ENCODE measurements at places on chromosomes 3 and 15.
A peak's percentile ranks its signal among the peaks of the same experiment; 100 is the strongest.

DNA sequence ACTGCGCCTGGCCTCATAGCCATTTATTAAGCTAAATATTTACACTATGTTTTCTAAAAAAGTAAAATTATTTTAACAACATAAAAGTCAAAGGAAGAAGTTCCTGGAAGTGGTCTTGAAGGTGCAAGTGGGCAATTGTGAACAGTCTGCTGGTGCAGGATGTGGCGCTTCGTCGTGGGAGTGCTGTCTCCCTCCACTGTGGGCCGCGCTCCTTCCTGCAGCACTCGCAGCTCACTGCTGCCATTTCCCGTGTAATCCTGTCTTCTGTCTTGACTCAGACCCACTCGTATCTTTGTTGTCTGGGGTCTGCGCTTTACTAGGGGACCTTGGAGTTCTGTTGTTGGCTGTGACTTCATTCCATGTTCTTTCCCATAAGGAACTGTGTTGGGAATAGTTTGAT, 56.3 kb downstream of the APBA2 start:
- DNase-seq = no peak

- peak; percentile 47 for DNase-seq
Measured at GRCh38 chr3:192494174-192494573, 233.2 kb downstream of the FGF12 start.

DNA sequence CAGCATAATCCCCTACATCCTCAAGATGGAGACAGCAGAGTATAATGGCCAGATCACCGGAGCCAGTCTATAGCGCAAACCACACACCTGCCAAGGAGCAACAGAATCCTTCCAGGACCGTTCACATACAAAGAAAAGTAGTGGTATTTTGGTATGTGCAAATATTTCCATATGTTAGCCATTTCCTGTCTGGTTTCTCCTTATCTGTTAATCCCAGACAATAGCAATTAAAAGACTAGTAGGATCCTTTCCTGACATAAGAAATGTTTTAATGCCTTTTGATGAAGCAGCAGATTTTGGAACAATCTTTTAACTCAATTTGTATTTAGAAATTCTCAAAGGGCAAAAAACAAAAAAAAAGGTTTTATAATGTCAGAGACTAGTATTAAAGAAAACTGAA, 22.2 kb downstream of the MRPS25 start:
- DNase-seq = no peak

- DNase-seq = no peak
Measured at GRCh38 chr3:81581966-81582599, 179.4 kb downstream of the GBE1 start.

GRCh38 chr3:82001276-82001923, 240.0 kb upstream of the GBE1 start:
- no peak for DNase-seq

GRCh38 chr15:41819455-41820050, 8.3 kb upstream of the JMJD7 start:
- no peak for DNase-seq

- DNase-seq = no peak
Measured at GRCh38 chr15:68783226-68784058, 37.3 kb downstream of the ANP32A start.

DNA sequence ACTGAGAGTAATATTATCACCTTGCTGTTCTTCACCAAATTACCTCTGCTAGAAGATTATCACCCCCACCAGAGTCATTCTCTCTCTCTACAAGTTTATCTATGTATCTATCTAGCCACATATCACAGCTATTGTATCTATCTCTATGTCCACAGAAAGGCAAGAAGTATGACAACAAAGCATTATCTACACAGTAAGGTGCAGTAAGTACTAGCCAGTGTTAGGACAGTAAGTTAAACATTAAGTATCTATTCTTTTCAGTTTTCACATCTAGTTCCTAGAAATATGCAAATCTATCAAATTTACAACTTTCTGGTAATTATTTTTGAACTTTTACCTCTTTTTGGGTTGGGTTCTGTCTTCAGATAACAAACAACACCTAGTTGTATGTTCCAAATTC, 26.5 kb upstream of the XXYLT1 start:
- no peak for DNase-seq

DNA sequence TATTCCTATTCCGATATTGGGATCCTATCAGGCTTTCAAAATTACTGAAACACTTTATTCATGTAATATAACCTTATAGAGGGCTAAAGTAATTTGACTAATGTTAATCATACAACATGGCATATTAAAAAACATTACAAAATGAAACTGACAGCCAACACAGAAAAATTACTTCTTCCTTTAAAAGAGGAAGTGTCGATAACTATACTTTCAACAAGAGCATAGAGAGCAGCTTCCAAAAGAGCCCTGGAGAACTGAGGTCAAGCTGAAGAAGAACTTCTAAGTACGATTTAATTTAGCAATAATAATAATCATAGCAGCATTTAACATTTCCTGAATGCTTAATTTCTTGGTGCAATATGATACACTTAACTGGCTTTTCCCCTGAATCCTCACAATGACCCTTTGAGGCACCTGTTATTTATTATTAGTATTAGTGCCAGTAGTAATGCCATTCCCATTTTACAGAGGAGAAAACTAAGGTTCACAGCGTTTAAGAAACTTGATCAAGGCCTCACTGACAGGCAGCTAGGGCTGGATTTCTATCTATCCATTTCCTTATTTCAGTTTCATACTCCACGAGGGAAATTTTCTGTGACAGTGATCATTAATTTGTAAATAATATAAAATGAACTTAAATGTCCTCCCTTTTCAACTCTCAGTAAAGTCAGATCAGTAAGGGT, 181.6 kb downstream of the CFAP20DC start:
- no peak for DNase-seq

GRCh38 chr3:70742081-70742480, 429.6 kb upstream of the MDFIC2 start:
- no peak for DNase-seq

DNA sequence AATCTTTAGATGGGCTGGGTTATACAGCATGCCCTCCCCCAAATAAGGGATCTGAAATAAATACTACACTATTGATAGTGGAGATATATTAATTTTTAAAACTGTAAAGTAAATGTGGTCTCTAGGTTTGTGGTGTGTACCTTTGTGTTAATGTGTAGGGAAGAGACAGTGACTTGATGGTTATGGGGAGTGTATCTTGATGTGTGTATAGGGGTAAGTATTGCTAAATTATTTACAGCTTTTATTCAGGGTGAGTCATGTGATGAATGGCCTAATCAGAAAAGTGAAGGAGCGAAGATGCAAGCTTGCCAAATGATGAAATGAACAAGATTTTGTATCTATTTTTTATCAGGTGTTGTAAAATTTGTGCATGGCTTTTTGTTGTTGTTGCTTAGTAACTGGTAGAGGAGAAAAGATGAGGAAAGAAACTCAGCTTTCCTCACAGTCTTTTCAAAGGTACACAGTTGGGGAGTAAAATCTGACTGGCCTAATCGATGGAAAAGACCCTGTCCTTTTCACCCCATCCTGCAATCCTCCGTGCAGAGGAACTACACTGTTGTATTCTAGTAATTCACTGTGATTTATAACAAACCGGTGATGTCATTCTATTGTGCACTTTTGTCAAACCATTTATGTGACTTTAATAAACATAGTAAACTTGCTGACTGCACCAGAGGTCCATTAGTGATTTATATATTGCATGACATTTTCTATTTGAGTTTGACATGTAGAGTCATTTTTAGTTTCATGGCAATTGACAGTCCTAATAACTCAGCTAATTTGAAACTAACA, 17.7 kb downstream of the FEM1B start:
- no peak for DNase-seq

DNA sequence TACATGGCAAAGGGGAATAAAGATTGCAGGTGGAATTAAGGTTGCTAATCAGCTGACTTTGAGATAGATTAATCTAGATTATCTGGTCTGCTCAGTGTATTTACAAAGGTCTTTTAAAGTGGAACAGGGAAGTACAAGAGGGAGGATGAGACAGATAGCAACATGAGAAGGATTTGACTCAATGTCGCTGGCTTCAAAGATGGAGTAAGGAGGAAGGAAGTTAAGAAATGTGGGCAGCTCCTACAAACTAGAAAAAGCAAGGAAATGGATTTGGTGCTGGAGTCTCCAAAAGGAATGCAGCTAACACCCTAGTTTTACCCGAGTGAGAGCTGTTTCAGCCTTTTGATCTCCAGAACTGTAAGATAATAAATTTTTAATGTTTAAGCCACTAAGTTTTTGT, 180.7 kb upstream of the TTC14 start:
- DNase-seq = no peak

GRCh38 chr15:61661791-61662190, 398.5 kb downstream of the VPS13C start:
- DNase-seq = no peak

GRCh38 chr15:94174399-94174802, 57.0 kb upstream of the MCTP2 start:
- DNase-seq = no peak

- DNase-seq = no peak
Measured at GRCh38 chr3:42012935-42013690, 51.2 kb upstream of the ULK4 start.

DNA sequence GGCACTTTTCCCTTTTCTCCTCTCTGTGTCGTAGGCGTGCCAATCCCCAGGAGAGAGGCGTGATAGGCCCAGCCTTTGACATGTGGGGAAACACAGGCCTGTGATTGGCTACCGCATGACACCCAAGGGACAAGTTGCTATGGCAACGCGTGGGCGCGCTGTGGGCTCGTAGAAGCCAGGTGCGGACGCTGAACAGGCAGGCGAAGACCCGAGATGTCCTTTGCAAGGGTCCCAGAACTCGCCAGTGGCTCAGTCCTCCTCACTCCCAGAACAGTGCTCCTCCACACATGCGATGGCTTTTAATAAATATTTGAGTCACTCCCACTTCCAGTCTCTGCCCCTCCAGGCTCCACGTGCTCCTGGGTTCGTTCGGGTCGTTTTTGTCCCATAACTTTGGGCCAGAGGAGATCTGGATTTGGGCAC, 4.2 kb downstream of the SLC51B start:
- DNase-seq = peak; percentile 73

GRCh38 chr3:11898611-11899325, 52.1 kb upstream of the TAMM41 start:
- no peak for DNase-seq

DNA sequence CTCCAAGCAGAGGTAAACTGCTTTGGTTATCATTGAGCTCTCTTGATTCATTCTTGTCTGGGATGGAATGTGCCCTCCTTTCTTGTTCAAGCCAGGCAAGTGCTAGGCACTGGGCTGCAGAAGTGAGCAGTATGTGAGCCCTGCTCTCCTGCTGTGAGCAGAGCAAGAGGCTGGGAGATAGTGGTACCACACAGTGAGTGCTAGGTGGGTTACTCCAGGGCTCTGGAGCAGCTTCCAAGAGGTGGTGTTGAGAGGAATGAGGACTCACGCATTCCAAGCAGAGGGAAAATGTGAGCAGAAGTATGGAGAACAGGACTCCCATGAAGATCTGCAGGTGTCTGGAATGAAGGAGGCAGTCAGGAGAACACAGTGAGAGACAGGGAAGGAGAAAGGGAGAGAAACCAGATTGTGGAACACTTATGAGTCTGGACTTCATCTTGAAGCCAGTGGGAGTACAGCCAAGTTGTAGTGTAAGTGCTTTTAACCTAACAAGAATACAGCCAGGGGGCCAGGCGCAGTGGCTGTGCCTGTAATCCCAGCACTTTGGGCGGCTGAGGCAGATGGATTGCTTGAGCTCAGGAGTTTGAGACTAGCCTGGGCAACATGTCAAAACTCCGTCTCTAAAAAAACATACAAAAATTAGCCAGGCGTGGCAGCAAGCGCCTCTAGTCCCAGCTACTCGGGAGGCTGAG, 199.9 kb upstream of the CTDSPL start:
- DNase-seq = no peak

DNA sequence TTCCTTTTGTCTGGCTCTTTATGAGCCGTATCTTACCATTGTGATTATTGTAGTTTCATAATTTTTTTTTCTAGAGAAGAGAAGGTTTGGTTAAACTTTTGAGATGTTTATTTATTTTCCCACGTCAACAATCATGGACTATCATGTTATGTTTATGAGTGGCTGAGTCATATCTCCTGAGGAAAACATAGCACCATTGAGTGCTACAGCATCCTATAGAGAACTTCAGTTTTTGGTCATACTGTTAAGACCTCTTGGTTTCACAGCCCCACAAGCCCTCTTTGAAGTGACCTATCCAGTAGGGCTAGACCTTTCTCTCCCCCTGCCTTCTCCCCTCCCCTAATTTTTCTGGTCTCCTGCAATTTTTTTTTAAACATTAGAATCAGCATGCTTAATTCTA, 20.8 kb downstream of the PIK3CA start:
- DNase-seq = no peak

DNA sequence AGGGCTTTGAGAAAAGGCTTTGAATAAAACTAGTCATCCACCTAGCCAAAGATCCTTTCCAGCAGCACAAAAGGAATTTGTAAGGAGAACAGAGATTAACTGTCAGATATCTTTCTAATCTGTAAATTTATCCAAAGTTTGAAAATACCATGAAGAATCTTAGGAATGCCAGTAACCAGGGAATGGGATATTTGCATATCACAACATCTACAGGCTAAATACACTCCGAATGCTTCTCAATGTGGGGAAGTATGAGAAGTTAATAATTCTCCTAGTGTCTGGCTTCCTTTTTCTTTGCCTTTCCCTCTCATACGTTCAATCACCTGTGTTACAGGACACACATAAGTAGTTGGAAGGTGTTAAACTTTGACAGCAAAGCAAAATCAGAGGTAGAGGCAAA, 7.8 kb downstream of the ANAPC13 start:
- DNase-seq = no peak

DNA sequence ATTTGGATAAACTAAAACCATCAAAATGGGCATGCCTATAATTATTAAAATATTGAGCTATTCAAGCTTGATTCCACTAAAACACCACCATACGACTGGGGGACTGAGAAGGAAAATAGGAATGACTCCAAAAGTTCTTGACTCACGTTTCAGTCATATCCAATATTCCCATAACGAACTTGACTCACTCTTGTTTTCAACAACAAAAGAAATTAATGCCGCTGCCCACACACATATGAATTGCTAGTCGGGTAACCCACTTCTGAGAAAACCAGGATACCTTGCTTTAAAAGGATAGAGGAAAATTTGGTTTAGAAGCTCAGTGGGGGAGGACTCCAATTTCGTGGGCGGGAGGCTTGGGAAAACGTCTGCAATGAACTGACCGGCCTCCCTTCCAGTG, 5.2 kb downstream of the HTR3C start:
- DNase-seq = no peak

DNA sequence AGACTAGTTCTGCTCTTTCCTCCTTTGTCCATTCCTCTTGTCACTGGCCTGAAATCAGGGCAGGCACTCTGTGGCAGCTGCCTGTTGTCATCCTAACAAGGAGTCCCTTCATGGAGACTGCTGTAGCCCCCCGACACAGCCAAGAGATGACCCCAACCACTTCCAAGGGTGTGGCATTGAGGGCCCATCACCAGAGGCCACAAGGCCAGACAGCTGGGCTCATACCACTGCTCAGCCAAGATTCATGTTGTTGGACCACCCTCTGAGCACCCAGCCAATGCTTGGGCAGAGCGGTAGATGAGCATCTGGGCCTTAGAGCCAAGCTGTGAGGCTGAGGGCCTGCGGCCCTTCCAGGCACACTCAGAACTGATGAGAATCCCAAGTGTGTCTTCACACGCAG, 85.4 kb downstream of the EPHB1 start:
- no peak for DNase-seq
